ENCODE measurements at places on chromosomes 1 and 21.

DNA sequence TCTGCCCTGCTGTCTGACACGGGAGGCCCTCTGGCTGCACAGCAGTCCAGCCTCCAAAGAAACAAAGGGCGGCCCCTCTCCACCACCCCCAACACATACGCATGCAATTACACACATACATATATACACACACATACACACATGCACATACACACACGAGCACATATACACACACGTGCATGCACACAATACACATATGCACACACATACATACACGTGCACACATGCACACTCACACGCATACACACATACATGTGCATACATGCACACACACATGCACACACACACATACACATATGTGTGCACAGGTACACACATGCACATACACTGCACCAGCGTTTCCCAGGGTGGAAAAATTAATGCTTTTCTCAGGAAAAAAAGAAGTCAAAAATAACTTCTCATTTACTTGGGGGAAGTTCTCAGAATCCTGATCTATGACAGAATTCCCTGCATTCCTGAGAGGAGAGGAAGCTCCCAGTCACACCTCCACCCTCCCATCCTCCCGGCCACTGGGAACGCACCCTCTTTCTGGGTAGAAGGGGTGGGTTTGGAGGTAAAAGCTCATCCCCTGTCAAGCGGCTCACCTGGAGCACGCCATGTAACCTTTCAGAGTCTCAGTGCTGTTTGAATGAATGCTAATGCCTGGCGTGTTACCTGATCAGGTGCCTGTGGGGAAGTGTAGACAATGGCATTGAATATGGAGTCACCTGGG is 33.1 kb upstream of the KLHDC7A start:
- no peak for DNase-seq

- peak; percentile 77 for DNase-seq
These were observed 47.4 kb upstream of the DOCK7 start for GRCh38 chr1:62735491-62736171.

DNA sequence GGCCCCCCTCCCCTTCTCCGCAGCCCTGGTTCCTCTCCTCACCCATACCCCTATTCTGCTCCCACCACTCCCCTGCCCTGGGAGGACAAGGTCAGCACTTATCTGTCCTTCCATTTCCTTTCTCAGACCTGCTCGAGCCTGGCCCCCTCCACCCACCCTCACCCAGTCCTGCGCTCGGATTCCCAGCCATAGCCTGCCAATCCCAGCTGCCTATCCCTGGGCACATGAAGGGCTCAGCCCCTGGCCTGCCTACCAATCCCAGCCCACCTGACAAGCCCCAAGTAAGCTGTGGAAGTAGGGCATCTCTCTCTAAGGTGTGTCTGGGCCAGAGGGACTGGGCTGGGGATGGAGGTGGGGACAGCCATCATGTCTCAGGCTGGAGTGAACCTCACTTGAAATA is 5.4 kb downstream of the BLACAT1 start:
- no peak for DNase-seq

DNA sequence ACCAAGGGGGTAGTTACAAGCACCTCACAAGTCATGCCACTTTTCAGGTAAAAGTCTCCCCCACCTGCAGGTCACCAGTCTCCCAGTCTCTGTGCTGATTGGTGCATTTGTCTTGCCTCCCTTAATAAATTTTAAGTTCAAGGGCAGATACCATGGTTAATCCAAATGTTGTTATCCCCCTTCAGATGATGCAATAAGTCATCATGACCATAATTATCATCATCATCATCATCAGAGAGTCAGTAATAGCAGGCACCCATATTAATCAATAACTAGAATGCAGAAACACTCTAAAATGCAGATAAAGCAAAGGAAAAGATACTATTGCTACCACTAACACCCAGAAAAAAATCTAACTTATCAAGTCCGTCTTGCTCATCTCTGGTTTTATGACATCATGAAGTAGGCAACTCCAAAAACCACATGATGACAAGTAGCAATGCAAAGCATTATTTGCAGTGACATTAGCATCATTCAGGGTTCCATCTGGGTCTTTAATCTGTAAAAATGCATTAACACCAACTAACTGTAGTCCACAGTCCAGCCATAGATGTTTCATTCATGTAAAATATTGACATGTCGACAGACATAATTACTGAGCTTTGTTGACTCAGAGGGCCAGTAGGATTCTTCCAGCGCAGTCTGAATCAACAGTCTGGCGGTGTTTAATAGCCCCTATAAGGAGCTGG is 492.0 kb upstream of the RUNX1 start:
- DNase-seq = peak; percentile 96

- DNase-seq = no peak
These were observed 21.0 kb downstream of the RCC1 start for GRCh38 chr1:28526886-28527285.

GRCh38 chr21:29316029-29316742 is 17.5 kb downstream of the BACH1 start:
- DNase-seq = no peak

- no peak for DNase-seq
These were observed 128.2 kb upstream of the HOOK1 start for GRCh38 chr1:59686574-59686973.

DNA sequence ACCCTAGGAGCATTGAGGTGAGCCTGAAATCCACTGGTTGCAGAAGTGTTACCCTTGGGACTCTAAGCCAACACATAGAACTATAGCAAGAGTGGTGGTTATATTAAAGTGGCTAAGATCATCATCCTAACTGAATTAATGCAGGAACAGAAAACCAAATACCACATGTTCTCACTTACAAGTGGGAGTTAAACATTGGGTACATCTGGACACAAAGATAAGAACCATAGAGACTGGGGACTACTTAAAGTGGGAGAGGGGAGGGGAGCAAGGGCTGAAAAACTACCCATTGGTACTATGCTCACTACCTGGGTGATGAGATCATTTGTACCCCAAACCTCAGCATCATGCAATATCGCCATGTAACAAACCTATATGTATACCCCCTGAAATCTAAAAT is 100.0 kb downstream of the SLC25A24 start:
- no peak for DNase-seq
